ENCODE measurements at places on chromosomes 6 and 20. TPM values are rescaled to one million over a fixed set of nuclear protein-coding genes. Genes with fewer than 3 reads are reported as not detected.

DNA sequence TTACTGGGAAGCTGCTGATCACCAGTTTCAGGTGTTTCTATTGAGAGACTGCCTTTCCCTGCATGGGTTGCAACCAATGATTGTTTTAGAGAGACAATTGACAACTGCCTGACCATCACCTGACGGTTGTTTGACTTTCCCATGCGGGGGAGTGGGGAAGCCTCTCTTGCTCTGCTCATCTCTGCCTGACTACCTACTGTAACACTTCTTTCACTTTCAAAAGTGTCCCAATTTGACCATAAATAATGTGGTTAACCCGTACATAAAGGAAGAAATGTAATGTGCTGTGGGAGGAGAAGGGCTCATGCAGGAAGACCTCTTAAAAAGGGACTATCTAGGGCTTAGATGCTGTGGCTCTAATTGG is 122.1 kb upstream of the PHACTR1 start:
- peaks cover 1% of the 10 kb centered on the region for H3K36me3 ChIP-seq
- H3K27ac ChIP-seq, result no peak overlapping the region
- DNase-seq, result no peak
- no peaks in the 10 kb centered on the region for H3K27me3 ChIP-seq
- peaks cover 32% of the 10 kb centered on the region for H3K4me1 ChIP-seq

- DNase-seq, result no peak
- H3K36me3 ChIP-seq, result peaks cover 1% of the 10 kb centered on the region
- peaks cover 49% of the 10 kb centered on the region for H3K4me1 ChIP-seq
- no peaks in the 10 kb centered on the region for H3K27me3 ChIP-seq
Observed at GRCh38 chr6:12590901-12591300, 125.7 kb upstream of the PHACTR1 start.

- H3K4me3 ChIP-seq, result no peak overlapping the region
- no peak for DNase-seq
- H3K27me3 ChIP-seq, result no peaks in the 10 kb centered on the region
- H3K4me1 ChIP-seq, result peaks cover 5% of the 10 kb centered on the region
Observed at GRCh38 chr6:41607736-41608135, 30.5 kb upstream of the MDFI start.

GRCh38 chr20:38178065-38178491 is 13.0 kb upstream of the TGM2 start:
- no peak overlapping the region for H3K4me3 ChIP-seq
- H3K27ac ChIP-seq, result no peak overlapping the region
- H3K36me3 ChIP-seq, result no peaks in the 10 kb centered on the region
- peaks cover 68% of the 10 kb centered on the region for H3K4me1 ChIP-seq
- DNase-seq, result no peak

DNA sequence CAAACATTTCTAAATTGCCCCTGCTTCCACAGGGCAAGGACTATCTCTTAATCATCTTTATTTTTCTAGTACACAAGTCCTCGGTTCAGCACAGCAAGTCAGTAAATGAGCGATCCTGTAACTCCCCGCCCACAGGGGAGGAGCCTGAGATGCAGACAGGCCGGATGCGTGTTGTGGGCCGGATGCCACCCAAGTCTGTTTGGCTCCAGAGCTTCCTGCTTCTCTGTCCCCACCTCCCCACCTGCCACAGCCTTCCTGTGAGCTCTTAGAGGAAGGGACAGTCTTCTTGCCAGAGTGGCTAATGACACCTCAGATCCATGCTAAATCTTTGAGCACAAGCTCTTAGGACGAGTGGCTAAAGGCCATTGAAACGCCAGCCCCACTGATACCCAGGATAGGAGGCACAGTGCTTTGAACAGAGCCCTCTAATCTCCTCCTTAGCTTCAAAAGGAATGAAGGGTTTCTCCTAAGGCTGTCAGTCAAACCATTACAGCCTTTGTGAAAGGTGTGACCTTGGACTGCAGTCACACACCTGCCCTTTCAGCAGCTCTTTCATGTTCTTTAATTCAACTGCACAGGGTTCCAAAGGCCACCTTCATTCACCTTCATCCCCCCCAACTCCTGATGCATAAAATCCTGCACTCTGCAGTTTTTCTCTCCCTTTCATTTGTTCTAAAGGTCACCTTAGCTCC is 264.3 kb downstream of the TFAP2C start:
- no peaks in the 10 kb centered on the region for H3K36me3 ChIP-seq
- no peak overlapping the region for H3K27ac ChIP-seq
- H3K4me1 ChIP-seq, result no peaks in the 10 kb centered on the region
- no peaks in the 10 kb centered on the region for H3K27me3 ChIP-seq
- H3K4me3 ChIP-seq, result no peak overlapping the region

- H3K27me3 ChIP-seq, result peaks cover 68% of the 10 kb centered on the region
- no peak overlapping the region for H3K4me3 ChIP-seq
- H3K4me1 ChIP-seq, result no peaks in the 10 kb centered on the region
- no peaks in the 10 kb centered on the region for H3K36me3 ChIP-seq
- DNase-seq, result no peak
Observed at GRCh38 chr6:31379850-31380249, 22.9 kb upstream of the HLA-B start.

GRCh38 chr6:13194852-13195251 is 133.5 kb downstream of the TBC1D7 start:
- peaks cover 12% of the 10 kb centered on the region for H3K27me3 ChIP-seq
- H3K36me3 ChIP-seq, result no peaks in the 10 kb centered on the region
- H3K4me3 ChIP-seq, result no peak overlapping the region
- H3K27ac ChIP-seq, result no peak overlapping the region
- H3K4me1 ChIP-seq, result no peaks in the 10 kb centered on the region

- DNase-seq, result no peak
- no peaks in the 10 kb centered on the region for H3K36me3 ChIP-seq
- H3K27me3 ChIP-seq, result peaks cover 12% of the 10 kb centered on the region
Observed at GRCh38 chr20:48455651-48456365, 372.0 kb downstream of the PREX1 start.

DNA sequence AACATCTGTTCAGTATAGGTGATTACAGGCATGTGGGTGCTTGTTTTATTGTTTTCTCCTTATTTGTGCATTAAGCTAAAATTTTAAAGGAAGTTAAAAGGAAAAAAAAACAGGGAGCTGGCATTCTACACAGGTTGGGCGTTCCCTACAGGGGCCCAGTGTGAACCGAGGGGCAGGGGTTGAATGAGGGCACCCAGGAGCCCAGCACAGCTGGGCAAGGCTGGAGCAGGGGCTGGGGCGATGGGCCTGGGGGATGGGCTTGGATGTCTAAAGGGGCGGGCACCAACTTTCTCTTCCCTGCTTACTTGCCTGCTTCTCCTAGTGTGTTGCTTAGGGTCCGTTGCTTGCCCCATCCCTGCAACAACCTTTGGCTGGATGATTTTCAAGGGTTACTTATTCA is 230.2 kb upstream of the RNF24 start:
- H3K27ac ChIP-seq, result no peak overlapping the region
- H3K4me1 ChIP-seq, result peaks cover 6% of the 10 kb centered on the region
- H3K36me3 ChIP-seq, result no peaks in the 10 kb centered on the region
- DNase-seq, result no peak

- H3K27ac ChIP-seq, result peak overlapping the region; percentile 67
- DNase-seq, result no peak
- no peak overlapping the region for H3K4me3 ChIP-seq
- peaks cover 10% of the 10 kb centered on the region for H3K4me1 ChIP-seq
- H3K36me3 ChIP-seq, result no peaks in the 10 kb centered on the region
- H3K27me3 ChIP-seq, result peaks cover 4% of the 10 kb centered on the region
Observed at GRCh38 chr6:14472986-14473337, 355.4 kb downstream of the CD83 start.

DNA sequence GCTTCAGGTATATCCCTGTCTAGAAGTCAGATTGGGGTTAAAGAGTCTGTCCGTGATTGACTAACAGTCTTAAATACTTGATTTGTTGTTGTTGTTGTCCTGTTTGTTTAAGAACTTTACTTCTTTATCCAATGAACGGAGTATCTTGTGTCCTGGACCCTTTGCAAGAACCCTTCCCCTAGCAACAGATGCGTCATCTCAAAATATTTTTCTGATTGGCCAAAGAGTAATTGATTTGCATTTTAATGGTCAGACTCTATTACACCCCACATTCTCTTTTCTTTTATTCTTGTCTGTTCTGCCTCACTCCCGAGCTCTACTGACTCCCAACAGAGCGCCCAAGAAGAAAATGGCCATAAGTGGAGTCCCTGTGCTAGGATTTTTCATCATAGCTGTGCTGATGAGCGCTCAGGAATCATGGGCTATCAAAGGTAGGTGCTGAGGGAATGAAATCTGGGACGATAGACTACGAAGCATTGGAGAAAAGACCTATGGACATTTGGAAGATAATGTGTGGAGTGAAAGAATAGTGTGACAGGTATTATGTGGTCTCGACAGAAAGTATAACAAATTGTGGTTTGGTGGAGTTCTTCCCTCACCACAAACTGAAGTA is at the start of gene HLA-DRA:
TSS of gene HLA-DRA (plus strand) at position 286 of the 613 bp plus-strand sequence. CDS start at position 350, 64 bp downstream.
- H3K27ac ChIP-seq, result no peak within 1 kb of the TSS
- H3K27me3 ChIP-seq, result peaks cover 5% of the 10 kb centered on the region
- no peak within 1 kb of the TSS for H3K4me3 ChIP-seq
- no peak for DNase-seq

DNA sequence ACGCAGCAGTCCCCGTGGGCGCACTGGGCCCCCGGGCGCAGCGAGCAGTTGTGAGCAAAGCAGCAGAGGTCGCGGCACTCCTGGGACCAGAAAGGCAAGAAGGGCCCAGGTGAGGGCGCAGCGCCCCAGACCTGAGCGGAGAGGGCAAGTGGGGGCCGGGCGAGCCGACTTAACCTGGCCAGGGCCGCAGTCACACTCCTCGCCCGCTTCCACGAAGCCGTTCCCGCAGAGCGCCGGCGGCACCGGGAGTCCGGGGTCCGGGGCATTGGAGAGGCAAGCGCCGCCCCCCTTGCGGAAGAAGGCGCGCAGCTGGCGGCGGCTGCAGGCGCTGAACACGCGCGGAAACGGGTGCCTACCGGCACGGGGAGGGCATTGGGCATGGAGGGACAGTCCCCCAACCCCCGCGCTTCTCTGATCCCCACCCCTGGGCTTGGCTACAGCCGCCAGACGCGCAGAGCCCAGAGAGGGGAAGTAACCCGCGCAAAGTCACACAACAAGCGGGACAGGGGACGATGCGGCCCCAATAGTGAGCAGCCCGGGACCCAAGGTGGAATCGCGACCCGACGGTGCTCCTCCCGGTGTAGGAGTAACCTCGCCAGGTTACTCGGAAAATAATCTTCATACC is 9.2 kb downstream of the ADAM33 start:
- no peak for DNase-seq
- peaks cover 10% of the 10 kb centered on the region for H3K27me3 ChIP-seq
- no peak overlapping the region for H3K4me3 ChIP-seq
- H3K27ac ChIP-seq, result no peak overlapping the region
- H3K36me3 ChIP-seq, result no peaks in the 10 kb centered on the region

DNA sequence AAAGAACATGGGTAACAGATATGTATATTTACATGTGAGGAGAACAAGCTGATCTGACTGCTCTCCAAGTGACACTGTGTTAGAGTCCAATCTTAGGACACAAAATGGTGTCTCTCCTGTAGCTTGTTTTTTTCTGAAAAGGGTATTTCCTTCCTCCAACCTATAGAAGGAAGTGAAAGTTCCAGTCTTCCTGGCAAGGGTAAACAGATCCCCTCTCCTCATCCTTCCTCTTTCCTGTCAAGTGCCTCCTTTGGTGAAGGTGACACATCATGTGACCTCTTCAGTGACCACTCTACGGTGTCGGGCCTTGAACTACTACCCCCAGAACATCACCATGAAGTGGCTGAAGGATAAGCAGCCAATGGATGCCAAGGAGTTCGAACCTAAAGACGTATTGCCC is 5.2 kb downstream of the HFE start:
- no peak for DNase-seq
- no peaks in the 10 kb centered on the region for H3K36me3 ChIP-seq
- H3K27me3 ChIP-seq, result peaks cover 2% of the 10 kb centered on the region
- no peak overlapping the region for H3K4me3 ChIP-seq

GRCh38 chr6:121594053-121594452 is 158.6 kb downstream of the GJA1 start:
- H3K27ac ChIP-seq, result no peak overlapping the region
- no peak overlapping the region for H3K4me3 ChIP-seq
- H3K27me3 ChIP-seq, result no peaks in the 10 kb centered on the region
- DNase-seq, result no peak

DNA sequence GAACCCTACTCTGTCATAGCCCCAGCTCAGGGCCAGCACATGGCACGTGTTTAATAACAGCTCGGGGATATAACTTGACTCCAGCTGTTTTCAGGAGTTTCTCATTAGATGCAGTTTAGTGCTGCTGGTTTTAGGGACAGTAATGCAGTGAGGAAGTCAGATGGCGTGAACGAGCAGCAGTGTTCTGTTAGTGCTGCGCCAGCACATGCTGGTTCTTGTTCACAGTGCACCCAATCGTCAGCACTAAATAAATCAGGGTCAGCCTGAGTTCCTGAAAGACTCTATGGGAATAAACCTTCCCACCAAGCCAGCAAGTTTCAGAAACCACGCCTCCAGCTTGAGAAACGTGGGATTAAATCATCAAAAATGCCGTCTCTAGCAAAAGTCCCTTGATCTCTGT is 235.9 kb upstream of the SUPT3H start:
- H3K4me3 ChIP-seq, result no peak overlapping the region
- no peaks in the 10 kb centered on the region for H3K36me3 ChIP-seq
- H3K4me1 ChIP-seq, result peaks cover 16% of the 10 kb centered on the region
- H3K27ac ChIP-seq, result peak overlapping the region; percentile 31

- DNase-seq, result peak; percentile 56
- no peak overlapping the region for H3K27ac ChIP-seq
- H3K4me1 ChIP-seq, result peaks cover 16% of the 10 kb centered on the region
Observed at GRCh38 chr6:107811591-107812218, 12.4 kb downstream of the SCML4 start.

DNA sequence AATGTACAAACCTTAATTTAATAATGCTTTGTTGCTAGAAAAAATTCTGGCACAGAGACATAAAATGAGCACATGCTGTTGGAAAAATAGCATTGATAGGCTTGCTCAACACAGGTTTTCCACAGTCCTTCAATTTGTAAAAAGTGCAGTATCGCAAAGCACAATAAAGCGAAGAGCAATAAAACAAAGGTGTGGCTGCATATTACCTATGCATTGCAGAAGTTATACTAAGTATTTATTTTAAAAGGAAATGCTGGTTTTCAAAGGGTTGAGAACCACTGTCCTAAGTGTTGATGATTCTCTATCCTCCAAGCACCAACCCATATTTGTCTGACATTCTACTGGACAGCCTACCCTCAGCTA is 54.1 kb upstream of the CAP2 start:
- no peak for DNase-seq
- H3K4me3 ChIP-seq, result no peak overlapping the region
- H3K4me1 ChIP-seq, result peaks cover 18% of the 10 kb centered on the region
- H3K36me3 ChIP-seq, result peaks cover 3% of the 10 kb centered on the region
- no peak overlapping the region for H3K27ac ChIP-seq

- H3K27me3 ChIP-seq, result no peaks in the 10 kb centered on the region
- no peaks in the 10 kb centered on the region for H3K36me3 ChIP-seq
- H3K4me1 ChIP-seq, result peaks cover 2% of the 10 kb centered on the region
- no peak overlapping the region for H3K4me3 ChIP-seq
- no peak for DNase-seq
Observed at GRCh38 chr6:147900247-147900830, 391.8 kb downstream of the SAMD5 start.

The SLC16A10 gene
- total RNA-seq, result not detected

The FILIP1 gene
- 0.10 TPM for total RNA-seq

The GSTA2 gene
- not detected for total RNA-seq

The MEP1A gene
- not detected for total RNA-seq

The DDO gene
- not detected for total RNA-seq

The LAMA4 gene
- 220 TPM for total RNA-seq

The AFG1L gene
- 9.5 TPM for total RNA-seq

The TFAP2C gene
- 92.9 TPM for total RNA-seq

The AURKA gene
- 10.4 TPM for total RNA-seq

Data from osteocyte (in vitro differentiated cells).